ENCODE measurements at places on chromosomes 4 and X.

DNA sequence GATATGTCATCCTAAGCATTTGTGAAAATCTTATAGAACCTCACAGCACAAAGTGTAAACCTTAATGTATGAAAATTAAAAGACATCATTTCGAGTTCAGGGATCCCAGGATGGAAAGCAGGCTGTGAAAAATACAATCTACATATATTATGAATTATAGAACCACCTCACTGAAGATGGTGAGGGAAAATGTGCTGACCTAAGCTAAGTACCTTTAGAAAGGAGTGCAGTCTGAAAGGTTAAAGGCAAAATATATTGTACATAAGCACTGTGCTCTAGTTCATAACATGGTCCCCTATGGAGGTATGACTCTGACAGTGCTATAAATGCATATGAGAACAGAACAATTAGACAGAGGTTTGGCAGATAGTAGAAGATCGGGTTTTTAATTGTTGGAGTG, 368.6 kb downstream of the TMA16 start:
- DNase-seq: no peak

- no peak for DNase-seq
Measured at GRCh38 chrX:97685753-97686152, 802.0 kb downstream of the RPA4 start.

DNA sequence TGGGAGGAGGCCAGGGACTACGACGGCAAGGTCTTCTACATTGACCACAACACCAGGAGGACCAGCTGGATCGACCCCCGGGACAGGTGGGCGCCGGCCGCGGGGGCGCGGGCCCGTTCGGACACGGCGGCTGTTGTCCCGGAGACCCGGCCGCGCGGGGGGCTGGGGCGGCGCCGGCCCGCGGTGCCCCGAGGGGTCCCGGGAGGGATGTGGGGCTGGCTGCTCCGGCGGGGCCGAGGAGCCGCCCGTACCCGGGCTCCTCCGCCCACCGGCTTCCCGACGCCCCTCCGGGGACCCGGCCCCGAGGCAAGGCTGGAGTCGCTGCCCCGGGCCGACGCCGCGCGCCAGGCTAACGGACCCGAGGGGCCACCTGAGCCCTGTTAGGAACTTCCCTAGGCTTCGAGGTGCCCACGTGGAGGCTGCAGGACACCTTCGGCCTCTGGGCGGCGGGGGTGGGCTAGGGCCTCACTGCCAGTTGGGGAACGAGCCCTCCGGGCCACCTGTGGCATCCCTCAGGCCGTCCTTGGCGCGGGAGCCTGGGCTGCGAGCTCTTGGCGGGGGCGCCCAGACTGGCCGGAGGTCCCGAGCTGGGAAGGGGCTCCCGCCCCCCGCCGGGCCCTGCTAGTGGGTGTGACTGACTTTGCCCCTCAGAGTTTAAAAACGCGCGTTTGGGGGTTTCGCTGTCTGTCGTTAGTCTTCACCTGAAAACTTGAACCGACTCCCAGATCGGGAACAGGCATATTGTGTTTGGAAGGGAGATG, 660 bp downstream of the WWC2 start:
- no peak for DNase-seq

DNA sequence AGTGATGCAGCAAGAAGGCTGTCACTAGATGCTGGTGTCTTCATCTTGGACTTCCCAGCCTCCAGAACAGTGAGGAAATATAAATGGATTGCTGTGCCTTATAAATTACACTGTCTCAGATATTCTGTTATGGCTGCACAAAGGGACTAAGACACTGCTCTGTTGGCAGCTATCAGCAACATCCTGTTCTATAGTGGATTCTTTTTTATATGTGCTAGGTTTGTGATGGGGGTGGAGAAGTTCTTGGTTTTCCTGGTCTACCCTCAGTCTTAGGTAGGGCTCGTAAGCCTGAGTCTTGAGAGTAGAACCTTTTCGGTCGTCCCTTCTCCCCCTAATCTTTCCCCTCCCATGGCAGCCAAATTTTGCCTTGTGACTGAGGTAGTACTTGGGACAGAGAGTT, 17.3 kb downstream of the STIM2 start:
- no peak for DNase-seq

DNA sequence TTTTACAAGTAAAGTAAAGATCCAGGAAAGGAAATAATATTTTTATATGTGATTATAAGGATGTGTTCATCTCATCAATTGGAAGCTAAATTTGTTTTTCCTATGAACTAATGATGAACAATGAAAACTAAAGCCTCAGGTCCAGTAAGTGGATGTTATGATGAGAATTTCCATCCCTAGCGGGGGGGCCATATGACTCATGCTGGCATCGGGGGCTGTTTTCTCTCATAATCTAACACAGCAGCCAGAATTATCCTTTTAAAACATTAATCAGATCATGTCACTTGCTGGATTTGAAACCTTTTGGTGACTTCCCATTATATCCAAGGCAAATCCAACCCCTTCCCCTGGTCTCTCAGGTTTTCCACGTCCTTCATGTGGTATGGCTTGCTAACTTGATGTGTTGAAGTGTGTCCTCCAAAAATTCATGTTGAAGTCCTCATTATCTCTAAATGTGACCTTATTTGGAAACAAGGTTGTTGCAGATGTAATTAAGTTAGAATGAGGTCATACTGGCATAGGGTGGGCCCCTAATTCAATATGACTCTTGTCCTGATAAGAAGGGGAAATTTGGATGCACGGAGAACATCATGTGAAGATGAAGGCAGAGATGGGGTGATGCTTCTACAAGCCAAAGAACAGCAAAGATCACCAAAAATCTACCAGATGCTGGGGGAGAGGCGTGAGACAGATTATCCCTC, 96.8 kb downstream of the AKAP4 start:
- DNase-seq: no peak

- DNase-seq: no peak
Measured at GRCh38 chr4:30720021-30720660, at the start of gene PCDH7. Gene PCDH7, plus strand, starts transcription at chr4:30720369. Its CDS starts 1,054 bp downstream, at chr4:30721423.

DNA sequence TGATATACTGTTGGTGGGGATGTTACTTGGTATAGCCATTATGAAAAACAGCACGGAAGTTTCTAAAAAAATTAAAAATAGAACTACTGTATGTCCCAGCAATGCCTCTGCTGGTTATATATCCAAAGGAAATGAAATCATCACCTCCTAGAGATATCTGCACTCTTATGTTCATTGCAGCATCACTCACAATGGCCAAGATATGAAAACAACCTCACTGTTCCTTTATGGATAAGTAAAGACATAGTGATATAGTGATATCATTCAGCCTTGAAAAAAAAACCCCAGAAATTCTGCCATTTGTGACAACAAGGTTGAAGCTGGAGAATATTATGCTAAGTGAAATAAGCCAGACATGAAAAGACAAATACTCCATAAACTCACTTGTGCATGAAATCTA, 543.8 kb upstream of the SLIT2 start:
- DNase-seq: no peak

GRCh38 chr4:36921476-36922216, 322.9 kb upstream of the NWD2 start:
- no peak for DNase-seq

GRCh38 chr4:115537387-115537786, 424.0 kb upstream of the NDST4 start:
- no peak for DNase-seq

GRCh38 chr4:100288161-100288560, 97.9 kb upstream of the DDIT4L start:
- no peak for DNase-seq

DNA sequence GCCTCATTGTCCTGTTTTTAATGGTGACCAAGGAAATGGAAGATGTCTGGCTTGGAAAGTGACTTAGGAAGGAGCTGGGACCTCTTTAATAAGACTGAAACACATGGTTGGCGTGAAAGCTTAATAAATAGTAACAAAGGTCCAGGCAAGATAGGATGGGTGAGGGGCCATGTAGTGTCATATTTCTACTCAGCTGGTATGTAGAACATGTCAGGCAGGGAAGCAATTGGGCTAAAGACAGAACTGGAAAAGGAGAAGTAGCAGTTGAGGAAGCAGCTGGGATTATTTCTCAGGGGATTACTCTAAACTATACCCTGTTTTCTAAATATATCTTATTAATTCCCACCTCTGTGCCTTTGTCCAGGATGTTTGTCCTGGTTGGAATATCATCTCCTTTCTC, 18.6 kb downstream of the ITGB1BP2 start:
- DNase-seq: no peak

- DNase-seq: no peak
Measured at GRCh38 chrX:38654302-38654701, 93.0 kb downstream of the TSPAN7 start.

DNA sequence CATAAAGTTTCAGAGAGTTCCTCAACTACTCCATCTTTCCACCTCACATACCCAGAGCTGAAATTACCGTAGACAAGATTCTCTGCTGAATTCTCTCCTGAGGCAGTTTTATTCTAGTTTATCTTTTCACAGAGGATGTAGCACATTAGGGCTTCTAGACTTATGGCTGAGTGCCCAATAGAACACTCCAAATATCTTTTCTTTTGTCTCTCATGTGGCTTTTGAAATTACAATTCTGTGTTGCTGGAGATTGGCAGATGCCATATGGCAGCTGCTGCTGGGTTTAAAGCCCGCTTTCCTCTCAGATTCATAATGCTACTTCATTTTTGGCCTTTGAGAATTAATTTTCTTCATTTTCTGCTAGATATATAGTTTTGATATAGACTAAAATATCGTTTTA, 107.6 kb upstream of the BANK1 start:
- no peak for DNase-seq

DNA sequence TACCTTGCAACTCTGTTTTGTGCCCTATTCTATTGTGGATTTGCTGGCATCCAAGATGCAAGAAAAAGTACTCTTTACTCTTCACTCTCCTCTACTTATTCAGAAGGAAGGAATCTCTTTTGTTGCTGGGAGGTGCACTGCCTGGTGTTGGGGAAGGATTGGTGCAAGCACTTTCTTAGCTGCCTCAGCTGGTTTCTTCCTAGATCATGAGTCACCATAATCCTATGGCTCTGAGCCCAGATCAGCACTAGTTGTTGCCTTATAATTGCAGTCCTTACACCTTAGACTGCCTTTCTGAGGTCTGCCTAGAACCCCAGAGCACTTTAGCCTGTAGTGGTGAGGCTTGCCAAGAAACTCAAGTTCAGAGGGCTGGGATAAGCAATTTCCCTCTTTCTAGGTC, 37.0 kb upstream of the CT83 start:
- no peak for DNase-seq

DNA sequence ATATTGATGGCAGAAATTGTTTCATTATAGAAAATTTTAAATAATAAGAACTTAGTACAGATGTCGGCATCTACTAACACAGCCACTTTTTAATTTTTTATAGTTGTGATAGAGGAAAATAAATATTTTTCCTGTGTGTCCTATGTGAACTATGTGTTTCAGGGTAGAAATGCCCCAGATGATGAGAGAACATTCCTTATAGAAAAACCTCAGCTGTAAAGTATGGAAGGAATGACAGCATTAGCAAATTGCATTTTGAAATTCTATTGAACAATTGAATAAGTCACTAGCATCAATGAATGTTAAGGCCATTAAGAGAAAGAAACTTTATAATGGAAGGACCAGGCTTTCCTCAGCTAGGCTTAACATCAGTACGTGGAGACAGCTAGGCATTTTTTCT, 149.2 kb downstream of the CFAP299 start:
- DNase-seq: no peak

DNA sequence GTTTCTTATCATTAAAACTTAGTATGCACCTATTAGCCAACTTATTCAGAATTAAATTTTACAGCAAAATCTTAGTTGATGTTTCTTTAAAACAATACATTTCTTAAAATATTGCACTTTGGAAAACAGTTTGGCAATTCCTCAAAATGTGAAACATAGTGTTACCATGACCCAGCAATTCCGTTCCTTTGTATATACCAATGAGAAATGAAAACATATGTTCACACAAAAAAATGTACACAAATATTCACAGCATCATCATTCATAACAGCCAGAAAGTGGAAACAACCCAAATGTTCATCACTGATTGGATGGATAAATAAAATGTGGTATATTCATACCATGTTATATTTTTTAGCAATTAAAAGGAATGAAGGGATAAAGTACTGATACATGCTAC, 50.2 kb downstream of the WDR44 start:
- no peak for DNase-seq

DNA sequence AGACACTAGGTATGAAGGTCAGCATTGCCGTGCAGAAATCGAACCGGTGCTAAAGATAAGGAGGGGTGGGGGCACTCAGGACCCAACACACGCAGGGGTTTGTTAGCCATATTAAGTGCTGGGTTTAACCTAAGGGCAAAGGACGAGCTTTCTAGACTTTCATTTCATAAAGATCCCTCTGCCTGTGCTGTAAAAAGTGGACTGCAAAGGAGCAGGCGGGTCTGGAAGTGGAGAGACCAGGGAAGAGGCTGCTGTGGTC, 1.3 kb downstream of the CASP3 start:
- DNase-seq: no peak

GRCh38 chr4:151434183-151434860, 25.3 kb downstream of the FHIP1A start:
- no peak for DNase-seq

Measured in nucleus accumbens (tissue), 56 donors.